ENCODE measurements at places on chromosomes 5 and 9.

- DNase-seq, result no peak
These were observed 86.6 kb upstream of the NR4A3 start for GRCh38 chr9:99735041-99735440.

- no peak for DNase-seq
These were observed 11.6 kb downstream of the AGPAT2 start for GRCh38 chr9:136675477-136676296.

- DNase-seq, result no peak
These were observed 6.2 kb downstream of the NKX2-5 start for GRCh38 chr5:173228639-173229381.

DNA sequence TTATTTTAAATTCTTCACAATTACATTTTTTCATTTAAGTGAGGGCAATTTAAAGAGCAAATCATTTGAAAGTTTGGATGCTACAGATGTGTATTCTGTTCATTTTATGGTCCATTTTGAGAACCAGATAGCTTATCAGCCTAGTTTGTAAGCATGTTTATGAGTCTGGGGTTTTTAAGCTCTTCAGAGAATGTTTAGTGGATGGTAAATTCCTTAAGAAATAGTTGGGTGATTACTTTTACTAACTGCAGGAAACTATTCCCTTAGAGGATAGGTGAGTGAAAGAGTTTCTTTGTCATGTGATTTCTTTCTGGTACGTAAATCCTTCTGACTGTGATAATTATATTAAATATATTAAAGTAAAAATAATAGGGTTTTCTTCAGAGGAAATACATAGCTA lies 17.6 kb downstream of the RASGRF2 start:
- DNase-seq, result no peak

- no peak for DNase-seq
These were observed 26.7 kb upstream of the SUSD3 start for GRCh38 chr9:93031629-93032430.

DNA sequence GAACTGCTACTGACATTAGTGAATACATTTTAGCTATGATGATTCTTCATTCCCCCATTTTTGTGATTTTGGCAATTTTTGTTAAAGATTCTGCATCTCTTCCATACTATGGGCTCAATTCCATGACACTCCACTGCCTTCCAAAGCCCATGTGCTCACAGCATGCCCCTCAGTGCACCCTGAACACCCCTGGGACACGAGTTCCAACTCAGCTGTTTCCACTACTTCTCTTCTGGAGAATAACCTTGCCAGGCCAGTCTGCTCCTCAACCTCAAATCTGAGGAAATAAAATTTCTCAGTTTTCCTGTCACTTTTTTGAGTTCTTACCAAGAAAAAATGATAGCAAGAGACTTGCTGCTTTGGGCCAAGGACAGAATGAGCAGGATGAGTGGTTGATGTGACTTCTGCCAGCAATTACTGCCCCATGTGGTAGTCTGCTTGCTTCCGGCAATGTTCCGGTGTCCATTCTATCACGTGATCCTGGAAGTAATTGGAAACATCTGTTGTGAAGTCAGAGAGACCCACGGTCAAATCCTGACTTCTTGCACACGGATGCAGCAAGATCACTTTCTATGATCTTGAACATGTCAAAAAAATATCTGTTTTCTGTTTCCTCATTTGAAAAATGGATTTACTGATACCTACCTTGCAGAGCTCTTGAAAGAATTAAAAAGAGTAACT lies 58.3 kb downstream of the EGFLAM start:
- no peak for DNase-seq

- DNase-seq, result no peak
These were observed 373.6 kb upstream of the SGCD start for GRCh38 chr5:155953335-155953734.

DNA sequence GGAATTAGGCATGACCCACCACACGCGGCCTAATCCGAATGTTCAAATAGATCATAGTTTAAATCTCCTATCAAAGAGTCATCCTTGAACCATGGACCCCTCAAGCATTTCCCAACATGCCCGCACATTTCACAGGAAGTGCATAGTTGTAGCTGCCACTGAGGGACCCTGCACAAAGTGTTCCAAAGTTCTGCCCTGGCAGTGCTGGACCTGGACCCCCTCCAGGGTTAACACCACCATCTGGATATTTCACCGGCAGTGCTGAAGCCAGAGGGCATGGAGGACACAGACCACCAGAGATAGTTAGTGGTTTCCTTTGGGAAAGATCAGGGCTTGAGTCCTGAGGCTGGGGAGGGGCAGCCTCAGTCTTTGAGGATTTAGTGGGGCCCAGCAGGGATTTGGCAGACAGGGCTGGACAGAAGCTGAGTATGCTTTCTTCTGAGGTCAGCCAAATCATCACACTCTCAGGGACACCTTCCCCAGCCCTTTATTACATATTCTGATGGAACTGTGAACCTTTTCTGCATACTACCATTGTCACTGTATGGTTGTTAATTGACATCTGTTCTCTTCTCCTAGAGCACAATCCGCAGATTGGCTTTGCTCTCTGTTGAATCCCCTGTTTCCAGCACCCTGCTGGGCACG lies 143.6 kb upstream of the EFNA5 start:
- no peak for DNase-seq

GRCh38 chr9:134968823-134969090 lies 51.0 kb upstream of the FCN1 start:
- DNase-seq, result no peak

DNA sequence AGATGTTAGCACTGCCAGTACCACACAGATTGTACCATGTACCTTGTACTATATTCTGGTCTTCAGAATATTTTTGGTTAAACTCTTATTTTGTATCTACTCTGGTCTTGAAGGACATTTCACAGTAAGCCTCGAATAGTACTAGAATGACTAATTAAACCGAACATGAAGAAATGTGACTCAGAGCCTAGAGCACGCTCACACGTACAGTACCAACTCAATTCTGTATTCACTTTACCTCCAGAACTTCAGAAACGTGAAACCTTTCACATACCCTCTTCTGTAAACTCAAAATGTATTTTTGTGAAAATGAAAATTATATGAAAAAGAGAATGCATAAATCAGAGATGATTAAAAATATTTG lies 112.8 kb downstream of the MVB12B start:
- DNase-seq, result no peak

DNA sequence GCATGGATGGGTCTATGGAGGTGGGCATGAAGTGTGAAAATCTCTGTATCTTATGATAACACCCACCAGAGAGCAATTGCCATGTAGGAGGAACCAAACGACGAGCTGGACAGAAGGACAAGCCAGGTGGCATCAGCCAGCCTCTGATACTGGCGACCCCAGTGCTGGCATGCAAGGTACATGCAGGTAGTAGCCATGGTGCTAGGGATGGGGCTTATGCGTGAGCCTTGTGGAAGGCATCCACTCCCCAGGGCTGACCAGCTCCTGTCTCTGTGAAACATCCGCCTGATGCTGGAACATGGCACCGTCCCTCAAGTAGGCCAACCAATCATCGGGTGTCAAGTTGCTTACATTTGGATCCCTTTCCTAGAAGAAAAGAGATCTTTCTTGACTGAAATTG lies 412.9 kb downstream of the GADD45G start:
- no peak for DNase-seq

- DNase-seq, result no peak
These were observed 2122.2 kb downstream of the MAT2B start for GRCh38 chr5:165627548-165628170.

GRCh38 chr9:100671898-100672297 lies 94.0 kb downstream of the CAVIN4 start:
- no peak for DNase-seq

DNA sequence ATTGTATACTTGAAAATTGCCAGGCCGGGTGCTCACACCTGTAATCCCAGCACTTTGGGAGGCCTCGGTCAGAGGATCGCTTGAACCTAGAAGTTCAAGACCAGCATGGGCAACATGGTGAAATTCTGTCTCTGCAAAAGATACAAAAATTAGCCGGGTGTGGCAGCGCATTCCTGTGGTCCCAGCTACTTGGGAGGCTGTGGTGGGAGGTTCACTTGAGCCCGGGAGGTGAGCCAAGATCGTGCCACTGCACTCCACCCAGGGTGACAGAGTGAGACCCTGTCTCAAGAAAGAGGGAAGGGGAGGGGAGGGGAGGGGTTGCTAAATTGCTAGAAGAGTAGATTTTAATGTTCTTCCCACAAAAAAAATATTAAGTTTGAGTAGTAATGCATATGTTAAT lies 53.2 kb downstream of the FNBP1 start:
- DNase-seq, result no peak

DNA sequence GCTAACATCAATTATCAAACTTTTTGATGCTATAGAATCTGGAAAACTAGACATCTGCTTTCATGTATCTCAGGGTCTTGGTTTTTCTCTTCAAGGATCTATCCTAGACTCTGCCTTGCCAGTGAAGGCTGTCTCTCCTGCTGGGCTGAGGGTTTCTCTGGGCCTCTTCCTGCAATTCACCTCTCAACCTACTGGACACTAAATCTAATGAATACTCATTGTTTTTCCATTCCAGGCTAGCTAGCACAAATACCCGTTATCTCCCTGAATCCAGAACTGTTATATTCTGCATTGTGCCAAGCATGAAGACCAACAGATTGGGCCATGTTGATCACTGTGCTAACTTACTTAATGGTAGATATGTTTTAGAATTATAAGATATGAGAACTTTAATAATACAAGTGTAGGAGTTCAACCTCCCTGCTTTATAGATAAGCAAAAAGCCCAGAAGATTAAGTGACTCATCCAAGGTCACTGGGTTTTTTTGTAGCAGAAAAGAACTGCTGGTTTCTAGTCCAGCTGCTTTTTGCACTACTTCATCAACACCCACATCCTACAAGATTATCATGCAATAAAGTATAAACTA lies 56.5 kb upstream of the RNF38 start:
- no peak for DNase-seq
